Stimulated activated CD4-positive, alpha-beta T cell treated with anti-CD3 and anti-CD28 coated beads, TNF-alpha, amount 100 ng/mL, for 4 hours (primary cell): ENCODE measurements at places on chromosomes 2 and 18.

DNA sequence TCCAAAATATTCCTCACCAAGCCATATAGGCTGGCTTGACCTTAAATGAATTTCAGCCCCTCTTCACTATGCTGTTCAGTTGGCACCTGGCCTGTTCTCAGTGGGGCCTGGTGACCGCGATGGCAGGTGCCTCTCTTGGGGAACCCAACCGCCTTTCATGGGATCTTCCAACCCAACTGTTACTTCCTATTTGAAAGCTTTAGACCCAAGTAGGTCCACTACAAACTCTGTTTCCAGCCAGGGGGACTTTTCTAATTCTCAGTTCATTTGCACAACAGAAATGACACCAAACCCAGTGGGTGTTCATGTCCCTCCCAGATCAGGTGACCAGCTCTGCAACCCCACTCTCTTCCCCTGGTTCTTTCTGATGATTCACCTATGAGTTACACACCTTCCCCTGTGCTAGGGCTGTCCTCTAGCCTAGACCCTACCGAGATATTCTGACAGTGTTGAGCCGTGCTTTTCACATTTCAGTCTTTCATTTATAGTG, 35.6 kb upstream of the NDUFV2 start:
- no peak for DNase-seq

DNA sequence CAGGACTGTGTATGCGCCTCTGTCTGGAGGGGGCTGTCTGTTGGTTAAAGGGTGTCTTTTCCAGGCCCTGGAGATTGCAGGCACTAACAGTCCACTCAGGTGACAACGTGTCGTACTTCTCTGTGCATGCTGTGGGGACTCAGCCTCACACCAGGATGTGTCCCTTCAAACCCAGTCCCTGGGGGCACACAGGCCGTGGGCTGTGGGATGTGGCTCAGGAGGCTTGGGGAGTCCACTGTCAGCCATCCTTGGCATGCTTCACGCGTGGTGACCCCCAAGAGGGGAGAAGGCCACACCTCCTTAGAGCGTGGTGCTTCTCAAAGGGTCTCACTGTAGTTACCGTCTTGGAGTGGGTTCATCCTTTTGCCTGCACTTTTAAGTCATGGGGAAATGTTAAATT, 127.8 kb downstream of the KLHL29 start:
- DNase-seq = no peak

DNA sequence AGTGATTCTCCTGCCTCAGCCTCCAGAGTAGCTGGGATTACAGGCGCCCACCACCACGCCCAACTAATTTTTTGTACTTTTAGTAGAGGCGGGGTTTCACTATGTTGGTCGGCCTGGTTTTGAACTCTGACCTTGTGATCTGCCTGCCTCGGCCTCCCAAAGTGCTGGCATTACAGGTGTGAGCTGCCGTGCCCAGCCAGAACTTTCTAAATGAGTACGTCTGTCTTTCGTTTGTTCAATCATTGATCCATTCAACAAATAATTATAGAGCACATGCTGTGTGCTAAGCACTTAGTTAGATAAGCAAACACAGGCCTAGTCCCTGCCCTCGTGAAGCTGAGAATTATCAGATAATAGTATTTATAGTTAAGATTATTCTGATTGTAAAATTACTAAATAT, 56.5 kb downstream of the TTC39C start:
- no peak for DNase-seq

DNA sequence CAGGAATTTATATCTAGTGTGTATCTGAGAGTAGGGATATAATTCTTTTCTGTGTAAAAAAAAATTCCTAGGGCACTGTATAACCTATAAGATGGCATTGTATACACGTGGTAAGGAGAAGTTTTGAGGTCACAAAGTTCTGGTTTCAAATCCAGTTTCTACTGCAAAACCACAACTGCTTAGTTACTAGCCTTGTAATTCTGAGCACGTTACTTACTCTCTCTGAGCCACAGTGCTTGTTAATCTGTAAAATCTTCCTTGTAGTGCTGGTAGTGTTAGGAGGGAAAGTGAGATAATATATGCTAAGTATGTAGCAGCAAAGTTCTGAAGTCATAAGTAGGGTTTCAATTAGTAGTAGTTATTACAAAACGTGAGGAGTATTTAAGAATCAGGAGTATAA, 175.4 kb downstream of the SATB2 start:
- DNase-seq = no peak

- no peak for DNase-seq
Observed at GRCh38 chr2:242011167-242011513, 141.6 kb downstream of the RTP5 start.

- DNase-seq = no peak
Observed at GRCh38 chr2:120442923-120443571, 97.1 kb downstream of the INHBB start.

GRCh38 chr2:200125444-200126284, 170.3 kb downstream of the MAIP1 start:
- DNase-seq = no peak

DNA sequence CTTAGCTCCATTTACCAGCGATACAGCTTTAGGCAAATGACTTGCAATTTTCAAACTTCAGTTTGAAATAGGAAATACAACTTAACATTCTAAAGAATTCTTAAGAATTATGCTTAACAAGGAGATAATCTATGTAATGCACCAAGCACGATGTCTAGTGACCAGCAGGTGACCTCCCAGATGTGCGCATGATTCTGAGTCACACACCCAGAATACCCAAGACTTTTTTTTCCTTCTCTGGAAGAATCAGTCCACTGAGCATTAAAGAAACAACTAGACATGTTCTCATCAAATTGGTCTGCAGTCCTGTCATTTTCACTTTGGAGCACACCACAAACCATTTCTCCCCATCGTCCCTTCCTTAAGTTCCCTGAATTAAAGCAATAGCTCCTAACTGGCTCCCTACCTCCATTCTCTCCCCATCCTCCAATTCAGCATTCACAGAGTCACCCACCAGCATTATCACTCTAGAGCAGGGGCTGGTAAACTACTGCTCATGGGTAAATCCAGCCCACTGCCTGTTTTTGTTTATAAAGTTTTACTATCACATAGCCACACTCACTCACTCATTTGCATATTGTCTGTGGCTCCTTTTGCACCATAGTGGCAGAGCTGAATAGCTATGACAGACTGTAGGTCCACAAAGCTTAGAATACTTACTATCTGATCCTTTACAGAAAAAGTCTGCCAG, 13.2 kb downstream of the EVA1A start:
- no peak for DNase-seq

DNA sequence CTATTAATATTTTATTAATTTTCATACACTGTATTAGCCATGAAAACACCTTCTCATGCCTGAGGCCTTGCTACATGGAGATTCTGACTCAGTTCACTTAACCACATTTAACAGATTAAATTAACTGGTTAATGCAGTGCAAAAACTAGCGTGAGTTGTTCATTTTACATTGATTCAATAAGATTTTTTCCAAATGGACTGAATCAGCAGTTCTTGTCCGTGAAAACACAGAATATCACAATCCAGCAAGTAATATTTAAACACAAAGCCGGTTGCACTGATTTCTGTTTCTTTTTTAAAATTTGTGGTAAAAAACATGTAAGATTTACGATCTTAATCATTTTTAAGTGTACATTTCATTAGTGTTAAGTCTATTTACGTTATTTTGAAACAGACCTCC, 118.2 kb upstream of the THUMPD2 start:
- no peak for DNase-seq

GRCh38 chr2:155679647-155680046, 652.9 kb downstream of the NR4A2 start:
- no peak for DNase-seq

DNA sequence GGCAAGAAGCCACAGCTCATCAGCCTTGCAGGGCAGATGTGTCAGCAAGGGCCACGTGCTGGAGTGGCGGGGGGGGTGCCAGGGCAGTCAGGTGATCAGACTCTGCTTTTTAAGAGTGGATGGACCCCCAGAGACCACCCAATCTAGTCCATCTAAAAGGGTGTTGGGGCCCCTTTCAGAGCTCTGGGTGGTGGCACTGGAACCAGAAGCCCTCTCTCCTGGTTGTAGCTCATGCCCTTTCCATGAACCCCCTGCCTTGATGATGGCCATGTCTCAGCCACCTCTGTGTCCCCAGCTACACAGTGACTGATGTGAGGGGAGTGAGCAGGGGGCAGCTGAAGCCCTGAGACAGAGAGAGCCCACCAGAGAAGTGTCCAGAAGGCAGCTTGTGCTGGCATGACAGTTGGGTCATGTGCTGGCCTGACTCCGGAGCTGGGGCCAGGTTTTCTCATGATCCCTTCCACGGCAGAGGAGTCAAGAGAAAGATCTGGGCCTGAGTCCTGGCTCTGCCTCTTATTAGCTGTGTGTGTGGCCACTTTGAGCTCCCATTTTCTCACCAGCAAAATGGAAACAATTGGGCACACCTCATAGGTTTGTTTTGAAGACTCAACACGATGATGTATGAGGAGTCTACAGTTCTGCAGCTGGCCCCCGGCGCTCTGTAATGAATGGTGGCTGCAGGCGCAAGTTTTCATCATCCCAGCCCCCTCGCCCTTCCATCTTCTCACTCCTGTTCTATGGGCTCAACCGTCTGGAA, 195.7 kb downstream of the ZFP36L2 start:
- no peak for DNase-seq

DNA sequence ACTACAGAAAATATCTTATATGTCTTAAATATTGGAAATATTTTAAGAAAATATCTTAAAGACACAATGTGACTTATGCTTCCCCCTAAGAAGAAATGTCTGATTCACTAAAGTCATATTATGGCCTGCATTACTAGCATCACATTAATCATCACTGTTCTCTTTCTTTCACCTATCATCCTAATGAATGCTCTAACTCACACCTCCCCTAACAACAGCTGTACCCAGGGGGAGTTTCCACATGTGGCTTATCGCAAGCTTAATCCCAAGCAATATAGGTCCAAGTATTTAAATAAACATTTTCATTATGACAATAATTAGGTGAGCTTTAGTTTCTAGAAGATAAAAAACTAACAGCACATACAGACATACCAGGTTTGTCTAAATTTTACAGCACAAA, 39.6 kb downstream of the REV1 start:
- DNase-seq = no peak

DNA sequence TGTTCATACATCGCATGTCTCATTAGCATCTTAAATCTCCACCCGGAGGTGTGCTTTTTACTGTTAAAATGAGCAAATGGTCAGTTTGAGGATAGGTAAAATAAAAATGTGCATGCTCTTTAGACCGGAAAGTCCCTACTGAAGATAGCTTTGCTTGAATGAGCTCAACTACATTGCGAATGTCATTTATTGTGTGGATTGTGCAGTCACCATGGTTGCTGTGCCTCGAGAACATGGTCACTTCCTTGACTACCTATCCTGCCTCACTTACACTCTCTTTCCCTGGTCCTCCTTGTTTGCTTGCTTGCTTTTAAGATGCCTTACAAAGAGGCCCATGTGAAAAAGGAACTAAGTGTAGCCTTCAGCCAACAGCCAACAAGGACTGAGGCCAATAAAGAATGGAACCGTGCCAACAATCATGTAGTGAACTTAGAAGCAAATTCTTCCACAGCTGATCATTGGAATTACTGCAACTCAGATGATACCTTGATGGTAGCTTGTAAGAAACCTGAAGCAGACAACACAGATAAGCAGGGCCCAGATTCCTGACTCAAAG, 72.2 kb upstream of the BARD1 start:
- no peak for DNase-seq

DNA sequence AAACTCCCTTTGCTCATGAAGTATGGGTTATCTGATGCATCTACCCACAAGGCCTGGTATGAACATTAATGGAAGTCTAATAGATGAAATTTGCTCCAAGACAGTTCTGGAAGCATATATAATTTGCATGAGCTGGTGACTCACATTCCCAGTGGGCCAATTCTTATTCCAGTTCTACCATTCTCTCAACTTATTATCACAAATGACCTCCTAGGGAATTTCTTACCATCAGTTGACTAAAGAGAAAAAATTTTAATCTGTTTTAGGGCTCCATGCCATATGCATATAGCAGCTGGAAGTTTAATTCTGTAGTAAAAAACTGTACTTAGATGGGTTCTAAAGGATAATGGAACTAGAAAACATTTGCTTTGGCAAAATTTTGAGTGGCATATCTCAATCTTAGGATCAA, 165.2 kb upstream of the COL3A1 start:
- no peak for DNase-seq

DNA sequence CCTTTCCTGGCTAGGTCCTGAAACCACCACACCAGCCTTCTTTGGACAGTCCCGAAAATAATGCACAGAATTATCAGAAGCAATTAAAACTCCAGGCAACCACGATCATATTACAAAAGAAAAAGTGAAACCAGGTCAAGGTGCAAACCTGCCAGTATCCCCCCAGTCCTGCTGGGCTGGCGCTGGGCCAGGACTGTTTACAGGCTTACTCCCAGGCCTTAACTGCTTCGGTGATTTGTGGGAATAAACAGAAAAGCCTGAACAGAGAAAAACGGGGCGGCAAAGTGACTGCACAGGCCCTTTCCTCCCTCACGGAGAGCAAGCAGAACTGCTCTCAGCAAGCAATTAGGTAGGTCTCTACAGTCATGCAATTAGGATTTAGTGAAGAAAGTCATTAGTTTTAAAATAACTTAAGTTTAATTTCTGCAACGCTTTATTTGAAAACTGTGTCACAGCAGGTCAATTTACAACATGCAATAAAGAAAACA, 1.3 kb downstream of the HDAC4 start:
- no peak for DNase-seq

- no peak for DNase-seq
Observed at GRCh38 chr2:209936106-209936666, 66.3 kb upstream of the RPE start.

DNA sequence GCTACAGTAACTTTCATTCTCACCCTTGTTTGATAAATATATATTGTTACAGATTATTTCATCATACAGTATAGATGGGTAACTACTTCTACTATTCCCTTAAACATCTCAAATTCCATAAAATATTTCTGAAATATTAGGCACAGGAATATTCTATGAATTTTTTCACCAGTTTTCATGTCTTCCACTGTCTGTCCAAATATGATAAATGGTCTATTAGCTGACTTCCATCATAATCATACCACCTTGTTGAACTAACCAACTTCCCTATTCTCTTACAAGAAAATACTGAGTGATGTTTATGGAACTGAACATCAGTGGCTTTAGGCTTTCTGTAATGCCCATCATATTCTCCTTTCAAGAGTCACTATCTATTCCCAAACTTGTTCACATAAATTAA, 82.4 kb downstream of the TRAPPC8 start:
- DNase-seq = no peak

DNA sequence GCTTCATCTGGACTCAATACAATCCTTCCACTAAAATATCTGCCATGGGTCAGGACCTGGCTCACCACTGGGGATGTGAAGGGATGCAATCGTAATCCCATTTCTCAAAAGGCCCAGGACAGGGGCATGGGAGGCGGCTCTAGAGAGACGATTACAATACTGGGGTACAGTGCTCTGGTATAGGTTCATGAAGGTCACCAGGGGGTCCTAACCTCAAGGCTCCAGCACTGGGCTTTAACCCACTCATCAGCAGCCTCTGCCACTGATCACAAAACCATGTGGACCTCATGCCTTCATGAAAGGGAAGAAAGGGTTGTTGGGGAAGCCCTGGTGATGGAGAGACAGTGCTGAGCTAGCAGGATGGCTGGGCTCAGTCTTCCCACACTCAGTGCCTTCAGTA, 48.8 kb downstream of the ADD2 start:
- no peak for DNase-seq

GRCh38 chr2:236512267-236512666, 57.4 kb upstream of the ACKR3 start:
- DNase-seq = no peak

GRCh38 chr2:215622837-215623236, 187.0 kb upstream of the FN1 start:
- DNase-seq = no peak
